Activated naive CD4-positive, alpha-beta T cell treated with anti-CD3 and anti-CD28 coated beads, Interleukin-2, amount 10 ng/mL, durations not matched to agents 7 days and 5 days (primary cell): ENCODE measurements at places on chromosomes 2 and 18.

DNA sequence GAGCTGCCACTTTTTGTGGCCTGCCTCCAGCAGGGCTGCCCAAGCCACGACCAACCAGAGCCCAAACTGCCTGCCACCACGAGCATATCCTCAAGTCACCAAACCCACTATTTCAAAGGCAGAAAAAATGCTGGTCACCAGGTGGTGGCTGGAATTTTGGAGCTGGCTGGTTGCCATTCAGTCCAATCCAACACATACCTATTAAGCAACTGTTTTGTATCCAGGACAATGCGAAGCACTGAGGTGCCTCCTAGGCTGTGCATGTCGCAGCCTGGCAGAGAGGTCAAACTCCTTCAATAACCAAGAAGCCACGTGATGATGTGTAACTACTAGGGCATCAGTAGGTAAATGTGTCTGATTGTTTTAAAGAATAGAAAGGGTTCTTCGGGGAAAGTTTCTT is 108.3 kb upstream of the PPP1CB start:
- no peak for DNase-seq

- DNase-seq: peak; percentile 79
Measured at GRCh38 chr2:88626171-88627054, 851 bp downstream of the EIF2AK3 start.

DNA sequence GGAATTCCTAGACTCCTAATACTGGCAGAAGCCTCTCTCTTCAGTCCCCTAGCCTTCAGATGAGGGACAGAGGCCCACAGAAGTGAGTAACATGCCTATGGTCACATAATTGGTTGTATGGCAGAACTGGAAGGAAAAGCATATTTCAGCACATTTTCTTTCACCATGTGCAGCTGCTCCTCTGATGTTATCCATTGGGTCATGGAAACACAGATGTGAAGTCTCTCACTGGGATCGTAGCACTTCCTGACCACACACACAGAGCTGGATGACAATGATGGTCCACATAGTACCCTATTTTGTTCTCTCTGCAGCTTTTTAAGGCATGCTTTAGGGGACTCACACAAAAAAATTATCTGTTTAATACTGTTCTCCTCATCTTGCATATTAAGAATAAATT is 24.5 kb downstream of the MYO3B start:
- DNase-seq: no peak

DNA sequence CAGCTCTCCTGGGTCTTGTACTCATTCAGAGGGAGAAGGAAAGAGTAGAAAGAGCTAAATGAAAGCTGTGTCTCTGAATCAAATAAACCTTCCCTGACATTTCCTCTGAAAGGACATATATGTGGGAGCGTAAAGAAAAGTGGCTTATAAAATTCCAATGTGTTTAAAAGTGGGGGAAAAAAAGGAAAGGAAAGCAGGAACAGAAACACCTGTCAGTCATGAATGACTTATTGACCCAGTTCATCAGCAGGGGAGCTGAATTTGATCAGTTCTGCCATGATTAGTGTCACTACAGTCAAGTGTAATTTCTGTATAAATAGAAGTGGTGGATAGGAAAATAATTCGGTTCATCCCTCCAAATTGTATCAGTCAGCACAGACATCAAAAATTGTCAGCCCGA is 382.5 kb downstream of the ERBB4 start:
- no peak for DNase-seq

GRCh38 chr2:55063226-55063625 is 13.0 kb upstream of the RTN4 start:
- no peak for DNase-seq
